CD8-positive, alpha-beta memory T cell (primary cell): ENCODE measurements at places on chromosomes 12 and 14. TPM values are rescaled to one million over a fixed set of nuclear protein-coding genes. Genes with fewer than 3 reads are reported as not detected.
A peak's percentile ranks its signal among the peaks of the same experiment; 100 is the strongest.

GRCh38 chr14:23321572-23322547 lies 603 bp downstream of the PABPN1 start:
- DNase-seq = peak; percentile 18

- no peak for DNase-seq
These were observed 24.6 kb upstream of the SMOC1 start for GRCh38 chr14:69854598-69854997.

GRCh38 chr12:15532364-15532977 lies 210.2 kb downstream of the PTPRO start:
- DNase-seq = no peak

GRCh38 chr12:124713041-124713435 lies 145.6 kb upstream of the NCOR2 start:
- DNase-seq = no peak

GRCh38 chr12:104741497-104742367 lies 216.4 kb downstream of the SLC41A2 start:
- DNase-seq = no peak

DNA sequence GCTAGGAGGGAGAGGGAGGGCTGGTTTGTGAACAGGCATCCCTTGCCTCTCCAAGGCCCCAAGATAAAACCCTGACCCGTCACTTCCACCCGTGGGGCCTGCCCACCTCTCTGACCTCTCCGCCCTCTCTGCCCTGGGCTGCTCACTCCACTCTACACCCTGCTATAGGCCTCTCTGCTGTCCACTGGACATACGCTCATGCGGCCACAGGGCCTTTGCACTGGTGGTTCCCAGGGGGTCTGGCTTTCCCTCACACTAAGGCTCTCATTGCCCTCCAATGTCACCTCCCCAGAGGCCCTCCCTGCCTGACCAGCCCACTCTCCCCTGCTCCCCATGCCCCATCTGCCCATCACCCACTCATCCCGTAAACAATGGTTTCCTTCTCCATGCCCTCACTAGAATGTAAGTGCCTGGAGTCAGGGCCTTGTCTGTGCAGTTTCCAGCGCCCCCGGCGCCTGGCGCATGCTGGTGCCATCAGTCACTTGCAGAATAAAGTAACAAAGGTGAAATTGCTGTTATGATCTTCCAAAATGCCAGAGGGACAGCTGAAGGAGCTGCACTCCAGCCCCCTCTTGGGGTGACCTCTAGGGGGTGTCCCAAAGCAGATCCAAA lies 73.6 kb downstream of the RFLNA start:
- no peak for DNase-seq

The EVL gene
- 129 TPM for polyA plus RNA-seq

The FGD4 gene
- 1.4 TPM for polyA plus RNA-seq

The PLBD1 gene
- polyA plus RNA-seq = not detected

The SELPLG gene
- polyA plus RNA-seq = 760 TPM
